GM06990 (cell line): ENCODE measurements at places on chromosomes 3 and 15.

DNA sequence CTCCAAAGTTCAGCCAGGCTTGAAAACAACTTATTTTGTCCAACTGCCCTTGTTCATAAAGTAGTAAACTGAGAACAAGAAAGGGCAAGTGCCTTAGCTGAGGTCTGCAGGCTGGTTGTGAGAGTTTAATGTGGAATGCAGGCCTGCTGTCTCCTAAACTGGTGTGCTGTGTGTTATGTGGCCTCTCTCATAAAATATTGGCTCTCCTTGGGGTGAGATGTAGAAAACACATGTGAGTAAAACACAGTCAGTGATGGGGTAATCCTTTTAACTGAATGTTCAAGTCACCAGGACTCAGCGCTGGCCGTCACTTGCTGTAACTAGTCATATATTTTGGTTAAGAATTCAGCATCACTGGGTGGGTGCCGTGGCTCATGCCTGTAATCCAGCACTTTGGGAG lies 7.1 kb upstream of the ST6GAL1 start:
- no peak for DNase-seq

GRCh38 chr3:170196833-170197232 lies 15.3 kb upstream of the PHC3 start:
- DNase-seq, result no peak

DNA sequence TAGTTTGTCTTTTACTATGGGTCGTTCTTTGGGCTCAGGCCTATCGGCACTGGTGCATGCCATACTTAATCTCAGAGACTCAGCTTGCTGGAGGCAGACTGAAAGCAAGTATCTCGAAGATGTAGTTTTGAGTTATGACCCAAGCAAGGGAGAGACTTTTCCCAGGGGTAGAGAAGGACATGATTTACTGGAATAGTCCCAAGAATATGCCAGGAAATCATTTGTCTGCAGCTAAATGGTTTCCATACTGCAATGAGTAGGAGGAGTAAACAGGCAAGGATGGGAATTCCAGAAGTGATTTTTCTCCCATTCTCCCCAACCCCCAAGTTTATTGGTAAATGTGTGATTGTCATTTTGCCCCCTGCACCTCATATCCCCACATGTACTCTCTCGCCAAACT lies 35.4 kb upstream of the LACTB start:
- no peak for DNase-seq

DNA sequence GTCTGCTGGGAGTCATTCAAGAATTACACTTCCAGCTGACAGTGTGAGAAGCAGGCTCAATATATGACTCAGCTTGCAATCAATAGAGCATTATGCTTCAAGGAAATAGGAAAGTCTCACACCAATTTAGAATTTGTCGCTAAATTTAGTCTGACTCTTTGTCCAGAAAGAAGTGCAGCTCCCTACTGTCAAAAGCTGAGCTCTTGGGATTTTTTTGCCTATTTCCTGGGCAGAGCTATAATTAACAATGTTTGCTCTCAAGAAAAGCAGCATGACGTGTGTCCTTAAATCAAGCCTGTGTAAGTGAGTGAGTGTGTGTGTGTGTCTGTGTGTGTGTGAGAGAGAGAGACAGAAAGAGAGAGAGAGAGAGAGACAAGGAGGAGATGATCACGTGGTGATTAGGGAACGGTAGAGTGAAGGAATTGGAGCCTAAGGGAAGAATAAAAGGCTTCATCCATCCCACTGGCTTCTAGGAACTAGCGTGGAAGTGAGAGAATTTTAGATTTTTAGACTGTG lies 16.4 kb upstream of the SLC35G2 start:
- peak; percentile 19 for DNase-seq

DNA sequence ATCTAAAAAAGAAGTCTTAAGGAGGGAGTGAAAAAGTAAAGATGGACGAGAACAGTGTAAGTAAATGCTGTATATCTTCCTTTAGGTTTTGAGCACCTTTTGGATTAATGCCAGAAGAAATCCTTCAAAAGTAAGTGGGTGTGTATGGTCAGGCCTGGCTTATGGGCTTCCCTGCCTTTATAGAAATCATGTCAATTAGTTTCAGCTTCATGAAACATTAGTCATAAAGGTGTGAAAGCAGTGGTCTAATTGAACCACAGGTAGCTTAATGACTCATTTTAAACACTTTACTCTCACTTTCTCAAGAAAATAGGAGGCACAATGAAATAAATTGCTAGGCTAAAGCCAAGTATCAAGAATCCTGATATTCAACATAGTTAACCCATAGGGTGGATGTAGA lies 467.4 kb upstream of the DPPA4 start:
- peak; percentile 33 for DNase-seq

GRCh38 chr3:101809178-101810021 lies 30.4 kb downstream of the NXPE3 start:
- no peak for DNase-seq

- DNase-seq, result no peak
These were observed 77.1 kb upstream of the MFGE8 start for GRCh38 chr15:88990185-88990679.

GRCh38 chr3:141963301-141963700 lies 86.9 kb downstream of the ATP1B3 start:
- no peak for DNase-seq

- no peak for DNase-seq
These were observed 102.3 kb upstream of the PFN2 start for GRCh38 chr3:150073031-150073430.

DNA sequence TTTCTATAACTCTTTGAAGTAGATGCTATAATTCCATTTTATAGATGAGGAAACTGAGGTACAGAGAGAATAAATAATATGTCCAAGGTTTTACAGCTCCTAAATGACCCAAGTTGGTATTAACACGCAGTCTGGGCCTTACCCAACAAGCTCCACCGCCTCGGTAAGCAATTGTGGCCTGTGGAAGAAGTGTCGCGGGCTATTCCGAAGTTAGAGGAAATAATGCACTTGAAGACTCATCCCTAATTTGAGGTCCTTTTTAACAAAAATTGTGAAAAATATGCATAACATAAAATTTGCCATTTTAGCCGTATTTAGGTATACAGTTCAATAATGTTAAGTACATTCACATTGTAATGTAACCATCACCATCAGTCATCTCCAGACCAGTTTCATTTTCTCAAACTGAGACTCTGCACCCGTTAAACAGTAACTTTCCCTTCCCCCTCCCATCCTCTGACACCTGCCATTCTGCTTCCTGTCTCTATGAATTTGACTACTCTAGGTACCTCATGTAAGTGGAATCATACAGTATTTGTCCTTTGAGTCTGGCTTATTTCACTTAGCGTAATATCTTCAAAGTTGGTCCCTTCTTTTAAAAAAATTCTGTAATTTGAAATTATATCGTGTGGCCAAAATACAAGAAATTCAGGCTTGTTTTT lies 18.2 kb downstream of the IDH3A start:
- no peak for DNase-seq

GRCh38 chr15:98905963-98906711 lies 101.5 kb downstream of the PGPEP1L start:
- no peak for DNase-seq

DNA sequence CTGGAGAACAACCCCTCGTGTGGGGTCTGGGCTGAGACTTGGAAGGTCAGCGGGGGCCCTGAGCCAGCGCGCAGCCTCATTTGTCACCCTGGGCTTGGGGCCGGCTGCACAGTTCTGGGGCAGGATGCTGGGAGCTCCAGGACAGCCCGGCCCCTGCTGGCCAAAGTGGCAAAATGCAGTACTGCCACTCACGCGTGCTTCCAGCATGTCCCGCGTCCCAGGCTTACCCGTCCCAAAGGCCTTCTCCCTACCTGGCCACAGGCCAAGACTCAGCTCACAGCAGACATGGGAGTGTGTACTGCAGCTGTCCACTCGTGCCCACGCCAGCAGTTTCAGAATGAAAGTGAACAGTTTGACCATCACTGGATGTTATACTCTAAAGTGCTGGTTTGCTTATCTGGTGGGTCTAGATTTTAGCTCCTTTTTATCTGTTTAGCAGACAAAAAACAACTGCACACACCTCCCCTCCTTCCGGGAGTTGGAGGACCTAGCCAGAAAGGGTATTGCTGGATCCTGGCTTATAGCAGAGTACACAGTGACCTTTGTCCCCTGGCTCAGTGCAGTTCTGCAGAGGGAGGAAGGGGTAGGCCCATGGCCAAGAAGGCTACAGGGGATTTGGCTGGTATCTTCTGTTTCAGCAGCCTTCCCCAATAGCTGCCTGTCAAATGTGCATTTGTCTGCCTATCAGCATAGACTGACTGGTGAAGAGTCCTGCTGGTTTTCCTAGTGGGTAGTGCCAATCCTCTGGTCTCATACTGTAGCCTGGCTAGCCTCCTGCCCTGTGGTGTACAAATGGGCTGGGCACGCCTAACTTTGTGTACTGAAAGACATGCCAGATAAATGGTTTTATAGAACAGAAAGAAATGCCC lies 23.2 kb upstream of the IP6K2 start:
- DNase-seq, result peak; percentile 49

DNA sequence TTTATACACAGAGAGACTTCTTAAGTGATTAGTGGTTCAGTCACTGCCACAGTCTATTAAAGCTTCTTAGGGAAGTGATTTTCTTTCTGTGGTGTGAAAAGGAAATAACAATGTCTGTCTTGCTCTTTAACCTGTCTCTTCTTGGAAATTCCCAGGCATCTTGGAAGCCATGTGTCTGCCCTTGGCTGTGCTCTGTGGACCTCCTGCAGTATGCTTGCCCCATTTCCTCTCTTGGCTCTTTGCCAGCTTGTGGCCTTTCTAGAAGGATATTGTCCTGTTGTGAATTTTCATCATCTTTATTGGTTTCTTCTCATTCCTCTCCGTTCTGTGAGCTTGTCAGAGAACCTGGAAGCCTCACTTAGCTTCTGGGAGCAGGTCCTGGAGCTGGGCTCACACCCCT lies 338.4 kb upstream of the C2CD4B start:
- no peak for DNase-seq

GRCh38 chr15:87896936-87897335 lies 359.6 kb downstream of the NTRK3 start:
- no peak for DNase-seq

DNA sequence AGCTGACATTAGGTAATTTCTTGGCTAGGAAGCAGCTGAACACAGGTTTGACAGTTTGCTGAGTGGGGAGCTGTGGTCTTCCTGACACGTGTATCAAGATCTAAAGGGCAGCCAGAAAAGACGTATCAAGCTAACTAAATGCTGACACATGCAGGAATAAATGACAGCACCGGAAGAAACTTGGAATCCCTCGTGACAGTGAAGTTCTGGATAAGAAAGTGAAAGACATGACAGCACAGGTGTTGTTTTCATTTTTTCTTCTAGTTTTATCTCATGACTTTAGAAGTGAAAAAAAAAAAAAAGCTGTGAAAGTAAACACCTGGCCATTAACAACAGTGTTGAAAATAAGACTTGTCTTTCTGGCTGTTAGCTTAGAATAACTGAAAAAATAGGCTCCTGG lies 48.7 kb downstream of the FGF7 start:
- DNase-seq, result peak; percentile 12

- DNase-seq, result no peak
These were observed 1117.5 kb downstream of the TBL1XR1 start for GRCh38 chr3:176079785-176080184.

GRCh38 chr3:71930056-71930991 lies 145.4 kb upstream of the PROK2 start:
- DNase-seq, result peak; percentile 36

- no peak for DNase-seq
These were observed 8.1 kb downstream of the PXYLP1 start for GRCh38 chr3:141239511-141240281.

DNA sequence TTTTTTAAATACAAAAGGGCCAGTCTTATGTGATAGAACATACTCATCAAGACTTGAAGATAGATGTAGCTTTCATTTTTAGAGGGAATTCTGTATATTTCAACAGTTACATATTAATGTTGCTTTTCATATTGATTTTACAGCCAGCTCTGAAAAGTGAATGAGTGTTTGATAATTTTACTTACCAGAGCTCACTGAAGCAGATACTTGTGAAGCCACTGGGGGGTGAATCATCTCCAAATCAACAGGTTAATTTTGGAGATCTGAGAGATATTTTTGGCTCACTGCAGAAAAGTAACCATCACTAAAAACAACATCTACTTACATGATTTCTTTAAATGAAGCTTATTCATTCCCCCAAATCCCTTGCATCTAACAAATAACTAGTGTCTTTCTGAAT lies 24.7 kb downstream of the TNFAIP8L3 start:
- DNase-seq, result no peak

GRCh38 chr15:59353994-59354416 lies 18.7 kb downstream of the MYO1E start:
- no peak for DNase-seq

- DNase-seq, result no peak
These were observed 671.2 kb downstream of the SI start for GRCh38 chr3:164407111-164407510.

- no peak for DNase-seq
These were observed 4.3 kb downstream of the PEAK1 start for GRCh38 chr15:77415450-77416147.

DNA sequence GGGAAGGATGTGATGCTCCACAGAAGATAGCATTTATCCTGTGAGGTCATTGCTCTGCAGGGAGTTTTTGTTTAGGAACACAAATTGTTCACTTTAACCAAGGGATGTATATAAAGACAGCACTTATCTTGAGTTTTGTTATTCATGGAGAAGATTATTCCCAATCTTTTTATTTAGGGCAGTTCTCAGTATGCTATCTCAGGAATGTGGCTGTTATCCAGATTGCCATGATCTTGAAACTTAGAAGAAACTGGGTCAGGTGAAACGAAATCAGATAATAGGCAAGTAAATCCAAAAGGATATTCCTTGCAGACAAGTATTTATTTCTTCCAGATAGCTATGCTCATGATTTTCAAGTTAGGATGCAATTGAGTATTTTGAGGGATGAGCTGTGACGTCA lies 19.3 kb upstream of the TMEM42 start:
- no peak for DNase-seq

DNA sequence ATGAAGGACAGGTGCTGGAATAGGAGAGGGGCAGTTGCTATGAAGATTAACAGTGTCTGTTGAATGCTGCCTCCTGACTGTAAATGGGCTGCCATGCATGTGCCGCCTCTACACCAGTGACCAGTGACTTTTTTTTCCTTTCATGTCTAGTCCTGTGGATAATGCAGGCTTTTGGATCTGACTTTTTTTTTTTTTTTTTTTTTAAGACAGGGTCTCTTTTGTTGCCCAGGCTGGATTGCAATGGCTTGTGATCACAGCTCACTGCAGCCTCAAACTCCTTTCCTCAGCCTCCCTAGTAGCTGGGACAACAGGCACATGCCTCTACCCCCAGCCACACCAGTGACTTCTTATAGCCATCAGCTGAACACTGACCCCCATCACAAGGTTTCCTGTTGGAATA lies 41.2 kb upstream of the AGBL1 start:
- no peak for DNase-seq

GRCh38 chr3:130900959-130901358 lies 7.1 kb downstream of the ATP2C1 start:
- DNase-seq, result no peak

- no peak for DNase-seq
These were observed 152.0 kb downstream of the ATP10A start for GRCh38 chr15:25711164-25711563.

DNA sequence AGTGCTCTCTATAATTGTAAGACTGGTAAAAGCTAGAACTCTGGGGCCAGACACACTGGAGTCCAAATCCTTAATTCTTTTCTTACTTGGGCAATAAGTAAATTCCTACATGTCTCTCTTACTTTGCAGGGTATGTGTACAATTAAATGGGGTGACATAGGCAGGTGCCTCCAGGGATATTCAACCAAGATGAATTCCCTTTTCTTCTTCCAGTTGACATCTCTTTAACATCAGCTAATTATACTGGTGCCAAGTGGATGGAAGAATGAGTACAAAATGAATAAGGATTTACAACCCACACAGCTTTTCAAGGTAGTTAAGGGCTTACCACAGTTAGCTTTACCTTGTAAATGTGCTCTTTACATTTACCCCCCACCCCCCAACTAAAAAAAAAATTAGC lies 295.5 kb upstream of the GADL1 start:
- no peak for DNase-seq

GRCh38 chr15:70200511-70201424 lies 103.1 kb upstream of the TLE3 start:
- no peak for DNase-seq
